ENCODE measurements at places on chromosomes 7 and 10.

GRCh38 chr10:99958302-99958701 lies 51.4 kb downstream of the DNMBP start:
- DNase-seq, result no peak

- no peak for DNase-seq
These were observed 123.9 kb downstream of the PRKAG2 start for GRCh38 chr7:151752816-151753595.

GRCh38 chr10:130455791-130456190 lies 319.6 kb downstream of the GLRX3 start:
- no peak for DNase-seq

GRCh38 chr10:47369251-47369894 lies 14.7 kb downstream of the ZNF488 start:
- DNase-seq, result no peak

GRCh38 chr10:14381475-14381874 lies 50.8 kb upstream of the FRMD4A start:
- DNase-seq, result no peak

GRCh38 chr7:155391414-155391813 lies 66.5 kb upstream of the EN2 start:
- no peak for DNase-seq

DNA sequence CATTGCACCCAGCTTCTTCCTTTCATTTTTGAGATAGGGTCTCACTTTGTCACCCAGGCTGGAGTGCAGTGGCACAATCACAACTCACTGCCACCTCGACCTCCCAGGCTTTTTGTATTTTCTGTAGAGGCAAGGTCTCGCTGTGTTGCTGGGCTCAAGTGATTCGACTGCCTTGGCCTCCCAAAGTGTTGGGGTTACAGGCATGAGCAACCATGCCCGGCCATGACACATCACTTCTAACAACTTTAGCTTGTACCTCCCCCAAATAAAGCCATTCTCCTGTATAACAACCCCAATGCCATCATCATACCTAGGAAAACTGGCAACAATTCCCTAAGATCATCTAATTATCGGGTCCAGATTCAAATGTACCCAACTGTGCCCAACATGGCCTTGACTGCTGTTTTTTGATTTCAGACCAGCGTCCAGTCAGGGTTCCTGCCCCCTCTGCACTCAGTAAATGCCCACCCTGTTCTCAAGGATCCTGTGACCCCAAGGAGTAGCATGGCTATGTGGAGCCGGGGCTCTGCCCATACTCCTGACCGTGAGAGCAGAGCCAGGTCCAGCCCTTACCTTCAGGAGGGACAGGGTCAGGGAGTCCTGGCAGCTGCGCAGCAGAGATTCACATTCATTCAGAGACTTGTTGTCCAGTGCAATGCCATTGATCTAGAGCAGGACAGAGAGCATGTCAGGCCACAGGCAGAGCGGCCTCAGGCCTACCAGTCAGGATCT lies 102.6 kb downstream of the DLG5 start:
- DNase-seq, result no peak

GRCh38 chr7:44967571-44968446 lies 11.0 kb downstream of the MYO1G start:
- DNase-seq, result no peak
